ENCODE measurements at places on chromosomes 7 and 10.

DNA sequence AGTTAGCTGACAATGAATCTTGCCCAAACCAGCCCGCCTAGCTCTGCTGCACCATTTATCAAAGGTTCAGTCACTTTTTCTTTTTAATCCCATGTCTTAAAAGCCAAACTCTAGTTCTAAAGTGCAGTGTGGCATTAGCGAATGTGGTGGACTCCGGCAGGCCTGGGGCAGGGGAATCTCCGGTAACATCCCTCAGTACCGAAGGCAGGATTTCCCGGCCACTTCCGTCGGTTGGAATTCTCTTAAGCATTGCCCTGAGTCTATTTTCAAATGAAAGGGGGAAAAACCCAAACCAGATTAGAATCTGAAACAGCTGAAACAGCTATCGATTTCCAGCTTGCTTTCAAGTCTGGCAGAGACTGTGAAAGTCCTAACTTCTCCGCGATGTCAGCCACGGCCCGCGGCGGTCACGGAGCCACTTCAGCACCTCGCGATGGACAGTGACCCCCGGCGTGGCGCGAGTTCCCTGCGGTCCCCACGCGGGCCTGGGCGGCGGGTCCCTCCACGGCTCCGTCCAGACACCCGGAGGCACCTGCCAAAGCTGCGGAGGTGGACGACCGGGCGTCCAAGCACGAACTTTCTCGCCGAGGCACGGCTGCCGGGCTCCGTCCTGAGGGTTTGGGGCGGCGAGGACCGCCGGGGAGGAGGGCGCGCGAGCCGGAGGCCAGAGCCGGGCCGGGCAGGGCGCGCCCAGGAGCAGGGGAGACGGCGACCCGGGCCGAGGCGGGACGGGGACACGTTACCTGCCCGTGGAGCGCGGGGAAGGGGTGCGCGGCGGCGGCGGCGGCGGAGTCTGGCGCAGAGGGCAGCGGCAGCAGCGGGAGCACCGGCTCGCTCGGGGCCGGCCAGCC, 745 bp downstream of the TCERG1L start:
- DNase-seq, result no peak

DNA sequence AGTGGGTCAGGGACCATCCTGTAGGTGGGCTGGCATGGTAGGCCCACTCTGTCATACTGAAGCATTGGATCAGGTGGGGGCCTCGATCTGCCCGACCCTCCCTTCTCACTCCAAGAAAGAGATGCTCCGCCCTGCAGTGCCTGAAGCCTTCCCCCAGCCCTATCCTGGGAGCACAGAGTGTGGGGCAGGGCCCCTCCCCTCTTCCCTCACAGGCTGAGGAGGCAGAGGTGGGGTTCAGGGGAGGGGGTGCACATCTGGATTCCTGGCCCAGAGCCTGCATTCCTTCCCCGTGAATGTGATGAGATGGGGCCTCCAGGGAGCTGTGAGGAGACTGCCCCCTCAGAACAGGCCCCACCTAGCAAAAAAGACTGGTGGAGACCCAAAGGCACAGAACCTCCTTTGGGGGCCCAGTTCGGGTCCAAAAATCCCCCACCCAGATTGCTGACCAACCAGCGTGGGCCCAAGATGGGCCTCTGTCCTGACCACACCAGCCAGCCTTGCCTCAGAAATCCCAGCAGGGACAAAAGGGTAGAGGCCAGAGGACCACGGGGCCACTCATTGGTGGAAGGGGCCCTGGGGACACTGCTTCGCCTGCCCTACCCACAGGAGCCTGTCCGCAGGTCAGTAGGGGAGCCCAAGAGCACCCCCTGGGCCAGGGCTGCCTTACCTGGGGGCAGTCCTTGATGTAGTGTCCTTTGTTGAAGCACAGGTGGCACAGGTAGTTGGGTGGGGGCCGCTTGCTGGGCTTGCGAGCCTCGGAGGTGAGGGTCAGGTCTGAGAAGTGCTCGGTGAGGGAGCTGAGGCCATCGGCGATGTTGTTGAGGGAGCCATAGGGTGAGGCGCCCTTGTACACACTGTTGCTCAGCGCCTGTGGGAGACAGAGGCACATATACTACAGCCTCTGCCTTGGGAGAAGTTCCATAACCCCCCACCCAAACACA, 13.3 kb downstream of the ZCCHC24 start:
- DNase-seq, result no peak

GRCh38 chr7:22911889-22912288, 89.2 kb upstream of the TOMM7 start:
- DNase-seq, result no peak

GRCh38 chr7:83824214-83824613, 175.3 kb upstream of the SEMA3E start:
- no peak for DNase-seq

DNA sequence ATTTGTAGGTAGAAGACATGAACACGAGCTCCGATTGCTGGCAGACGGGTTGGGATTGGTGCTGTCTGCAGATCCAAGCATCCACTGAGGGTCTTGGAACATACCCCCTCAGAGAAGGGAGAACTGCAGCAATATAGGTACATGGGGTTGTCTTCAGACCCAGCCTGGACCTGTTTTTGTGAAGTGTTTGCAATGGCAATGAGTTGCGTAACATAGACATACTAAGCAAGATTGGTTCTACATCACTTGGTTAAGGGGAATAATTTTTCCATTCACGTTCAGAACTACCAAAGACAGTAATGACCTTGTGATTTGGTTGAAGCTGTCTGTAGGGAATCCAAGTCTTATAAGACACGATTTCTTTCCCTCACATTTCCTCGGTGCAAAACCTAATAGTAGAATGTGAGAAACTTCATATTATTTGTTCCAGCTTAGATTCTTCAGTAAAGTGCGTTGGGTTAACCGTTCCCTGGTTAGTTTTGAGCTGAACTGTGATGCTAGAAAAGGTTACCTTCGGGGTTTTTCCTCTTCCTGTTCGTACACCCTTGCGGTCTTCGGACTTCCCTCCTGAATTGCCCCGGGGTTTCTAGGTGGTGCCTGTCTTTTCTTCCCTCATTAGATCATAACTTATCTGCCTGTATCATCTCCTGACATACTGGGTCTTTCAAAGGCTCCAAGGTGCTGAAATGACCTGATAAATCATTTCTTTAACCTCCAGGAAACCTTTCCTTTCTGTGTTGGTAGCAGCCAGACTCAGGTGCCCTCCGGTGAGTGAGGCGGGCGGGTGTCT, 14.4 kb downstream of the PROSER2 start:
- DNase-seq, result no peak

All from vagina (tissue), 2 donors.